ENCODE measurements at places on chromosomes 13 and 19. TPM values are rescaled to one million over a fixed set of nuclear protein-coding genes. Genes with fewer than 3 reads are reported as not detected.

DNA sequence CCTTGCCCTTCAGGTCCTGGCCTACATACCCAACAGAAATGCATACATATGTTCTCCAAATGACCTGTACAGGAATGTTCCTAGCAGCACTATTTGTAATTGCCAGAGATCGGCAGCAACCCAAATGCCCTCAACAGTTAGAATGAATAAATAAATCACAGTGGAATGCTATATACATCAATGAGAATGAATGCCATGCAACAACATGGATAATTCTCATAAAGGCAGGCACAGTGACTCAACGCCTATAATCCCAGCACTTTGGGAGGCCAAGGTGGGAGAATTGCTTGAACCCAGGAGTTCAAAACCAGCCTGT, 18.6 kb downstream of the TEX101 start:
- no peak for DNase-seq

DNA sequence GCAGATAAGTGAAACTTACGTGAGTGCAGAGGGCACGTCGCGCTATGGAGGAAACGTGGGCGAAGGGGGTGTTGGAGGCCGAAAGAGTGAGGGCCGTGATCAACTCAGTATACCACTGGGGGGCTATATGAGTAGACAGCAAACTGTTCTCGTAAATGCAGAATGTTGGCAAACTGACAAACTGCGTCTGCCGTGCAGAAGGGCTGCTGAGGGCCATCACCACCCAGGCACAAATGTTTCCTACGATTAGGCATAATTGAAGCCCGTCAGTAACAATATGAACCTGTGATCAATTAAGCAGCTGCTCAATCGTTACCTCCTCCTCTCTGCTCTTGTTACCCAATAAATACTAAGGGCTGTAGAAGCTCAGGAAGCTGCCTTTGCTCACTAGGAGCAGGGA, 17.3 kb upstream of the MADCAM1 start:
- no peak for DNase-seq

Gene PGPEP1
- 17.4 TPM for total RNA-seq

Gene PTPRH
- total RNA-seq = 7.9 TPM

DNA sequence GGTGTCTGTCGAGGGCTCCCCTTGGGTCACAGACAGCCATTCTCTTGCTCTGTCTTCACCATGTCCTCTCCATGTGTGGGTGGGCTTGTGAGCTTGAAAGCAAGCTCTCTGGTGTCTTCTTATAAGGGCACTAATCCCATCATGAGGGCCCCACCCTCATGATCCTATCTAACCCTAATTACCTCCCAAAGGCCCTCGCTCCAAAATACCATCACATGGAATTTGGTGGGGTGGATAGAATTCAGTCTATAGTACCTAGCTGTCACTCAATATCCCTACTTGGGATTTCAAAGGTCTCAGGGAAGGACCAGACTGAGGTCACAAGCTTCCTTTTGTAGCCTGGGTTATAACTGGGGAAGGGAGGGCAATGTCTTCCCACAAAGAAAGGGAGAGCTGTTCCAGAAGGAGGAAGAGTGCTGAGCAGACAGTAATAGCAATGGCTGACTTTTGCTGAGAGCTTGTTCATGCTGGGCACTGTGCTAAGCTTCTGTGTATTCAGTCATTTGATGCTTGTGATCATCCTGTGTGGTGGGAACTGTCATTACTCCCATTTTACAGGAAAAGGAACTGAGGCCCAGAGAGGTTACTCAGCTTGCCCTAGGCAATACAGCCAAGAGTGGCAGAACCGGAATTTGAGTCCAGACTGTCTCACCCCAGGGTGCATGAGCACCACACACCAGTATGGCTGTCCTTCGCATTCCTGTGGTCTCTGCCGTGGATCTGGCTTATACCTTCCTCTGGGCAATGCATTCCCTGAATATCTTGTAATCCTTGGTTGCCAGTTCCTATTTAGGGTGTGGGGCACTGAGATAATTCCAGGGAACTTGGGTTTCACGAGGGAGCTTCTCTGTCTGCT, 8.2 kb downstream of the FXYD5 start:
- DNase-seq = no peak

Gene DNAAF3
- total RNA-seq = 0.69 TPM

DNA sequence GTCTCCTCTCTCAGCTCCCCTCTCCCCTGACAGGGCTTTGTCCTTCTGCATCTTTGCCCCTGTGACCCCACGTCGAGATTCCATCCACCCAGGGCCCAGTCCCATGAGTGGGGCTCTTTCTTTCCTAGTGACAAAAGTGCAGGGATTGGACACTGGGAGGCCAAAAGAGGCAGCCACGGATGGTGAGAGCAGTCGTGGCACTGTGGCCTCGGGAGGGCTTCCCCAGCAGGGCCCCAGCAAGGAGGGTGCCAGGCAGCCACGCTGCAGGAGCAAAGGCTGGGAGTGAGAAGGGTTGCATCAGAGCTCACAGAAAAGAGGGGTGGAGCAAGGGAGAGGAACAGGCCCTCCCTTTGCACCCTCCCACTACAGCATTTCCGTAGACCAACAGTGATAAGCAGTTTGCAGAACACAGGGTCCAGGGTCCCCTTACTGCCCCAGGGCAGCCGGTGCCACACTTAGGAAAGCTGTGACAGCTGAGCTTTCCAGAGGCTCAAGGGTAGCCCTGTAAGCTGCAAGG, 4.9 kb downstream of the ZSCAN1 start:
- no peak for DNase-seq

DNA sequence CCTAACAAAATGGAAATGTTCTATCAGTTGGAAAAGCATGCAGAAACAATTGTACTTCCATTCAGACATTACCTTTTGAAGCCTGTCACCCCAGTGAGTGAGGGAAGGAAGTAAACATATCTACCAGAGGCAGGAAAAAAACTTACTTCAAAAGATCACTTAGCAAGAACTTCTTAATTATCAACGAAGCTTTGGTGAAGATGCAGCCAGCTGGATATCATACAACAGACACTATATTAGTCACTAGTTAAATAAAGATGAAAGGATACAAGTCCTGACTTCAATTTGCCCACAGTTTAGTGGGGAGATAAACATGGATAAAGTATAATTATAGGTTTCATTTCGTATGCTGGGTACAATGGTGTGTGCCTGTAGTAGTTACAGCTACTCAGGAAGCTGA, 148.8 kb downstream of the TNFRSF19 start:
- DNase-seq = no peak

Gene ERICH4
- total RNA-seq = not detected

DNA sequence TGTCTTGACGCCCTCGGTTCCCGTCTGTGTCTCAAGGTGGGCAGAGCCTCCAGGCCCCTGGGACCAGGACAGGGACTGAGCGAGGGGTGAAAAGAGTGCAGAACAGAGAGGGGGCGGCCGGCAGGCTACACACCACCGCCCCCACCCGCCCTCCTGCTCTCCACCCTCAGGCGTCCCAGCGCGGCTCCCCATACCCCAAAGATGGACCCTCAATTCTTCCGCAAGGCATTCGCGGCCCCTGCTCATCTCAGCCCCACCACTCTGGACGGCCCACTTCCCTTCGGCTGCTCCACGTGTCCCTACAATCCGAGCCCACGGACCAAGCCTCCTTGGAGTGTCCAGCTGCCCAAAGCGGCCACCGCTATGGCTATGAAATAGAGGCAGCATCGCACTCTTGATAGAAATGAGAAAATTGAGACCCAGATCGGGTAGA, 1.8 kb downstream of the KLF16 start:
- no peak for DNase-seq

DNA sequence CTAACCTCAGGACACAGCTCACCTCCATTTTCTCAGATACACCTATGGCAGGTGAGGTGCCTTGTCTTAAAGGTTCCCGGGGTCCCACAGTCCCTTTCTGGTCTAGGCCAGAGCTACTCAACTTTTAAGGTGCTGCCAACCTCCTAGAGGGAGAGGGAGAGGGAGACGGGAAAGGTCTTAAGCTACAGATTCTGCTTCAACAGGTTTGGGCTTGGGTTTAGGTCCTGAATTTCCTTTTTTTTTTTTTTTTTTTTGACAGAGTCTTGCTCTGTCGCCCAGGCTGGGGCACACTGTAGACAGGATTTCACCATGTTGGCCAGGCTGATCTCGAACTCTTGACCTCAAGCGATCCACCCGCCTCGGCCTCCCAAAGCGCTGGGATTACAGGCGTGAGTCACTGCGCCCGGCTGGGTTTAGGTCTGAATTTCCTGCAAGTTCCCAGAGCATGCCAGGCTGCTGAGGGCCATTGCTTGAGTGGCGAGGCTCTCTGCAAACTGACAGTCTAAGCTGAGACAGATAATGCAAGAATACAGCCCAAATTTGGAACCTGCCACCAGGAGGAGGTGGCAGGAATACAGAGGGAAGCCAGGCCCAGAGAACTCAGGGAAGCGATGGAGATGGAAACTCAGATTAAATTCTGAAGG, 7.8 kb upstream of the SYCN start:
- DNase-seq = no peak

- no peak for DNase-seq
These were observed 1474.3 kb downstream of the UQCRFS1 start for GRCh38 chr19:27738569-27739193.

DNA sequence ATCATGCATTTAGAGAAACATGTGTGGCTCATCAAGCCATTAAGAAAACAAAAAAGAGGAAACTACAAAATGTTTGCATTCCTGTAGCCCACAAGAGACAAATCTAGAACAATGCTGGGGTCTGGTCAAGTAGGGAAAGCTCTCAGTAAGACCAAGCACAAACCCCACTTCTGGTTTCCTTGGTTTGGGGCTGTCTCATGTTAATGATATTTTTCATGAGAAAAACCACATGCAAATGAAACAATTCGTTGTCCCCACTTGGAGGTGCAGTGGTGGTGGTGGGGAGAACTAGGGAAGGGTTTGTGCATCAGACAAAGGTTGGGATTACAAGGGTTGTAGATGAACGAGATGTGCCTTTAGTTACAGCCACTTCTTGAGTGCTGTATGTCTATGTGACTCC, 7.0 kb upstream of the RB1 start:
- DNase-seq = no peak

Gene KLK2
- not detected for total RNA-seq

- no peak for DNase-seq
These were observed 236.4 kb upstream of the SGCG start for GRCh38 chr13:22944378-22944777.

DNA sequence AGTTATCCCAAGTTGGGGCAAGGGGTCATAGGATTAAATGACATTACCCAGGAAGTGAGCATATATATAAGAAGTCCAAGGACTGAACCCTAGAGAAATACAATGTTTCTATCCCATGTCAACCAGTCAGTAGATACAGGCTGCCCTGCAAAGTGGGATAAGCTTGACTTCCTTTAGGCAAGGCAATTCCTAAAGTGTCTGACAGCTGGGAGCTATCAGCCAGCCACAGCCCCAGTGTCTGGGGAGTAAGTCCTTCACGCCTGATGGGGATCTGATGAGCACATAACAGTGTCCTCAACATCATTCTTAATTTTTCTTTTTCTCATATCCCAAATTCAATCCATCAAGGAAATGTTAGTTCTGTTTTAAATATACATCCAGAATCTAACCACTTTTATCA, 54.1 kb downstream of the DNAJC15 start:
- no peak for DNase-seq
